ENCODE measurements at places on chromosomes 7 and 10.

- DNase-seq: no peak
Measured at GRCh38 chr10:133009218-133009950, 67.0 kb upstream of the CFAP46 start.

DNA sequence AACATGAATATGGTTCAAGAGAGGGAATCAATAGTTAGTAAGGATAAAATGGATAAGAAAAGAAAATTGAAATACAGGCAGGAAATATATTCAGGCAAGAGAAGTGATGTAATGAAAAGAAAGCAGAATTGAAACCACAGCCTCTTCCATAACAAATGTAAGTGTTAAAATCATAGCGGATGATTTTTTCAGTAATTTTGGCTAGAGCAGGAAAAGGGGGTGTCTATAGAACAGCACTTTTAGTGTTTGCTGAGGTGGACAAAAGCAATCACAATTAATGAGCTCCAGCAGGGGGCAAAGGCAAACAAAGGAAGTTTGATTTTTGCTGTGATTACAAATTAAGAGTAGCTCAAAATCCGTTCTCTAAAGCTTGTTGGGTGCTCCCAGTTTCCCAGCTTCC lies 79.0 kb downstream of the TRIL start:
- DNase-seq: no peak

DNA sequence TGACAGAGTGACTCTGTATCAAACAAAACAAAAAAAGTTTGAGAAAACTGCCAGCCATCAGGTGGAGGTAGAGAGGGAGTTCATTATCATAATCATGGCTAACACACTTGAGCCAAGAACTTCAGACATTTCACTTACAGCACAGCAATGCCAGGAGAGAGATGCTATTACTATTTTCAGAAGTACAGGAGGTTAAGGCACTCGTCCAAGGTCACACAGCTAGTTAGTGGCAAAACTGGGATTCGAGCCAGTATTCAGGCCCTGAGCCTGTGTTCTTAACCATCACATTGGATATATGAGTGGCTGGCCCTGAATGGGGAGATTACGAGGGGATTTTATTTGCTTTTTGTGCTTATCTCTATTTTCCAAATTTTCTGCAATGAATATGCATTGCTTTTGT lies 24.8 kb upstream of the UNC5B start:
- DNase-seq: no peak

DNA sequence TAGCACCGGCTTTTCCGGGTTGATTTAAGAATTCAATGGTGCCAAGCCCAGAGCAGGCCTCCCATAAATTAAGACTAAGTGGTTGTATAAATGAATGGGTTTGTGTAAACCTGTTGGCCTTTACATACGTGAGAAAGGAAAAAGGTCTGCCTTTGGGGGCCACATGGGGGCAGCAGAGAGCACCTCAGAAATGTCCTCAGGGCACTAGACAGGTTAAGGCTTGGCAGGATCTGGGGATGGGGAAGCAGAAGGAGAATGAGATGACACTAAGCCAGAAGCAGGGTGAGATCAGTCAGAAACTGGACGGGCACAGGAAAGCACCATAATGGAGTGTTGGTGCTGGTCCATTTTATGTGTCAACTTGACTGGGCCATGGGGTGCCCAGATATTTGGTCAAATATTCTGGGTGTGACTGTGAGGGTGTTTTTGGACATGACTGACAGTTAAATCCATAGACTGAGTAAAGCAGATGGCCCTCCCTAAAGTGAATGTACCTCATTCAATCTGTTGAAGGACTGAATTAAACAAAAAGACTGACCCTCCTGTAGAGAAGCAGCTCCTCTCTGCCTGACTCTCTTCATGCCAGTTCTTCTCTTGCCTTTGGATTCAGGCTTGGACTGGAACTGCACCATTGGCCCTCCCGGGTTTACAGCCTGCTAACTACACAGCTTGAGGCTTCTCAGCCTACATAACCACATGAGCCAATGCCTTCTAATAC lies 58.9 kb downstream of the FRMPD2 start:
- no peak for DNase-seq

DNA sequence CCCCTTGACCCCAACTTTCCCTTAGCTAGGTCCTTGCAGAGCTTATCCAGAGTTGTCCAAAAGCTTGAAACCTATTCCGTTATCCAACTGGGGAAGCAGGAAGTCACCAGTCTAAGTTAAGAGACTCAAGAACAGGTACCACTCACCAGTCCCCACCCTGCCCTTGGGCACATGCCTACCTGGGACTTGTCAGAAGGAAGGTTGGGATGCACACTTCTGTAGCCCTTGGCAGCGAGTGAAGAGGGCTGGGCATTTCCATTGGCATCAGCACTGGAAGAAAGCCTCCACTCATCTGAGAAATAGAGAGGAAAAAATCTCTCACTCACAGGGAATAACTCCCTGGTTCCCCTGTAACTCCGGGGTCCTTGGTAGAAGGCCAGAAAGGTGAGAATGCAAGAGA lies 131.0 kb upstream of the PDLIM1 start:
- no peak for DNase-seq

- no peak for DNase-seq
Measured at GRCh38 chr7:55286666-55287065, 78.5 kb upstream of the LANCL2 start.

DNA sequence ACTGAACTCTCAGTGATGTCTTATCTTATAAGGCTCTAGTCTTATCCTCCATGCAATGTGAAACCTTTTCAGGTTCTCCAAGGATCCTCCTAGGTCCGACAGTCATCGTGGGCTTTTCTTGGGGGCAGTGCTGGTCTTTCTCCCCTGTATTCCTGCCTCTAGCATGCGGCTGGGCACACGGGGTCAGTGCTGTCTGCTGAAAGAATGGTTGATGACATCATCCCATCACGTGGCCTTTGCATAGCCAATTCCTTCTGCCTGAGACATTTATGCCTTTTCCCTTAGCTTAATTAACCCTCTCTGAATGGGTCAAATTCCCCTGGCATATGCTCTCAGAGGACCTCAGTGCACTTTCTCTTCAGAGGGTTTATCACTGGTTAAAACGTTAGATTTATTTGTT lies 27.0 kb upstream of the KCNK18 start:
- DNase-seq: no peak

DNA sequence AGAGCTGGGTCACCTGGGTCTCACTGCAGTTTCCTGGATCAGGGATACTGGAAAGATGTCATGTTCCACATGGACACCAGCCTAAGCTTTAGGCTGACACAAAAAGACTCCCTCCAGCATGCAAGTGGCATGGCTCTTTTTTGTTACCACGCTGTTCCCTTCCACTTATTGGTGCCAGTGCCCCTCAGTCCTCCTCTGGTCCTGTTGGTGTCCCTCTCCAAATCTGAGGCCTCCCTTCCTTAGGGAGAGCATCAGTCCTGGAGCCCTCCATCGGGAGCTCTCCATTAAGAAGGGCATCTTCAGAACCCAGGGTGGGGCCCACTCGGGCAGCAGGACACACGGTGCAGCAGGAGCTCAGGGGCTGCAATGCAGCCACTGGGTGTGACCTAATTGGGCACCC lies 76.1 kb upstream of the LRRC18 start:
- DNase-seq: no peak

DNA sequence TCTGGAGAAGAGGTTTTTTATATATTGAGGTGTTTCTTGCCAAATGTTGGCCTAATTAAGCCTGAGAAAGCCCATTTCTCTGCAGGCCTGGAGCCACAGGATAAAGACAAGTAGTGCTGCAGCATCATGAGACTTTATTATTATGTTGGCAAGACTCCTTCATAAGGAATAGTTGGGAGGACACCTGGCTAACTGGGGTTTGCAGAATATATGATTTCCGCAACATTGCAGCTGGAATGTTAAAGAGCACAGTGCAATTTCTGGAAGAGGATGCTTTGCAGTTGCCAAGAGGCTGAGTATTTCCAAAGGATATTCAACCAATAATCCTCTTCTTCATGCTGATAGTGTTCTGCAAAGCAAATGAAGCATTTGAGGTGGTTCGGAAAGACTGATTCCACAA lies 1512.8 kb upstream of the LRRTM3 start:
- DNase-seq: no peak
